Stimulated activated CD8-positive, alpha-beta memory T cell treated with anti-CD3 and anti-CD28 coated beads, Interleukin-4, amount 100 ng/mL, for 1 hour (primary cell): ENCODE measurements at places on chromosomes 2 and 18.

DNA sequence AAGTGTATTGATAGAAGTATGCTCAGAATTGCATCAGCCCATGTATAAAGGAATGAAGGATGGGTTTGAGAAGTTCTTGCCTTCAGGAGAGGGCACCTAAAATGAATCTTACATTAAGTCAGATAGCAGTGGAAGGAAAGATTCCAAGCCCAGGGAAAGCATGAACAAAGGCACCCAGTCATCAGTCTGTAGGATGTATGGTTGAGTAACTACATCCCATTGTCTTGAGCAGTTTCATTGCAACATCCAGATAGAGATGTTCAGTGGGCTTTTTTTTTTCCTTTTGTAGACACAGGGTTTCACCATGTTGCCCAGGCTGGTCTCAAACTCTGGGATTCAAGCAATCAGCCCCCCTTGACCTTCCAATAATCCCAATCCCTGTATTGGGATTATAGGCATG lies 80.7 kb downstream of the ARHGAP28 start:
- DNase-seq: no peak

DNA sequence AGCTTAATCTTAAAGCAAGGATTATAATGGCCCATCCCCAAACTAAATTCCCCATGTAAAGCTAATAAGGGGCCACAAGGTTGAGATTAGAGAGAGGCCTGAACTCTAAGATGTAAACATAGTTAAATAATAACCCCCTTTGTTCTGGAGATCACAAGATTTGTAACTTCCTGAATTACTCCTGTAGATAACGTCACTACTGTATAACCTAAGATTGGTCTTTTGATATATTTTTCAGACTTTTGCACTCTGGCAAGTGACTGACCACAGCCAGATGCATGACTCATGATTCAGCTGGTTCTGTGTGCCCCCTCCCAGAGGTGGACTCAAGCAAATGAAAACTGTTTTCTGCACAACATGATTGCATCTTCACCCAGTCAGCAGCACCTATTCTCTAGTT lies 686.0 kb upstream of the DDX18 start:
- DNase-seq: no peak

- no peak for DNase-seq
Observed at GRCh38 chr2:38713338-38713737, 37.8 kb downstream of the SRSF7 start.

DNA sequence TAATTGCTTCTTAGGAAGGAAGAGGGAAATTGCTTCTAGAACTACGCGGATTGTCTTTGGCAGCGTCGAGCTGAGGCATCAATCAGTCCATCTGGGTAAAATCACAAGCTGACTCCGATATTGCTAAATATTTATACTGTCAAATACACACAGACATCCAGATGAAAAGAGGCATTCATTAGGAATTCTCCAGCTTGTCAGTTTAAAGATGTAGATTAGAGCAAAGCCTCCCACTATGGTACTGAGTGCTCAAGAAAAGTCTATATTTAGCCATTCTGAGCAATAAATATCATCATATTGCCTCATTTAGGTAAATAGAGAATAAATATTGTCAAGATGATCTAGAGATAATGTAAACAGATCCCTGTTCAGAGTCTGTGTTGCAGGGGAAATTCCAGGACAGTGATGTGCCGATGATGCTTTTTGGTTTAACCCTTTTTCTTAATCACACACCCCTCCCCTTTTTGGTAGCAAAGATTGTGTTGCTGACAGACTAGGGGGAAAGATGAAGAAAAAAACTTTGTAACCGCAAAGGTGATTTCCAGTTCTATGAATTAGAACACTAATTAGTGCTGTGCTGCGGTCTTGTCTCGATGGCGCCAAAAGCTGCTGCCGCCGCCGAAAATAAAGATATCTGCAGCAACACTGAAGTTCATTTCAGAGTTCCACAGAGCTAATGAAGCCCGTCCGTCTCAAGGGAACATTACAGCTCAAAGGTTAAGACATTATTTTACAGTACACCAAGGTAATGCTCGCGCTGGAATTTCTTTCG lies 171.8 kb downstream of the PTGR3 start:
- no peak for DNase-seq

GRCh38 chr2:234996069-234996940 lies 44.5 kb downstream of the SH3BP4 start:
- no peak for DNase-seq

- DNase-seq: no peak
Observed at GRCh38 chr2:70516596-70516995, 37.0 kb downstream of the TGFA start.

DNA sequence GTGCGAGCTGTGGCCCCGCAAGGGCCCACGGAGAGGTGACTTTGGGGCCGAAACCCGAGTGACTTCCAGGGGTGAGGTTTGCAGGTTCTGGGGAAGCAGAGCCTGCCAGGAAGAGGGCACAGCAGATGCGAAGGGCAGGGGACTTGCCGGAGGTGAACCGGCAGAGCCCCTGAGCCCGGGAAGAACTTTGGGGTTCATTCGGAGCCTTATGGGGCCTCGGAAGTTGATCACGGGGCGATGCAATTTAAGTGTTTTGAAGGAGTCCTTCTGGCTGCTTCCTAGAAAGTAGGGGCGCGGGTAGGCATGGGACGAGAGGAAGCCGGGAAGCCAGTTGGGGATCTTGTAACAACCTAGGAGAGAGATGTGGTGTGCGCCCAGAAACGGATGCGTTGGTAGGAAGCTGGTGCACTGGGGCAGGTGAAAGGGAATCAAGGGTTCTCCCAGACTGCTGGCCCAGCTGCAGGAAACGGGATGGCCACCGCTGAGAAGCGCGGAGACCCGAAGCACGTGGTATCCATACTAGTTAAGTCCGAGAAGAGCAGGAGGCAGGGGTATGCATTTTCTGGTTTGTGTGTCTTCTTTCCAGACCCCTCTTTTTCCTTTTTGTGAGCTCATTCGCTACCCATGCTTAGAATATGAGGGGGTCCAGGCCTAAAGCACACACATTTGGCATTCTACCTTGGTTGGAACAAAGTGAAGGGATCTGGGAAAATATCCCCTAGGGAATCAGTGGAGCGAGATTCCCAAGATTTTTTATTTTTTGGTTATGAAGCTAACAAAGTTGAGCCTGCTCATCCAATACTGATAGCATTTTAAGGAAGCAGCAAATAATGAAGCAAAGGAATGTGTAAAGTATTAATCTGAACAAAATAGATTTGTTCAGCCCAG lies 758 bp downstream of the SCLY start:
- DNase-seq: no peak

- DNase-seq: no peak
Observed at GRCh38 chr18:74768096-74768495, 170.4 kb downstream of the ZNF407 start.

DNA sequence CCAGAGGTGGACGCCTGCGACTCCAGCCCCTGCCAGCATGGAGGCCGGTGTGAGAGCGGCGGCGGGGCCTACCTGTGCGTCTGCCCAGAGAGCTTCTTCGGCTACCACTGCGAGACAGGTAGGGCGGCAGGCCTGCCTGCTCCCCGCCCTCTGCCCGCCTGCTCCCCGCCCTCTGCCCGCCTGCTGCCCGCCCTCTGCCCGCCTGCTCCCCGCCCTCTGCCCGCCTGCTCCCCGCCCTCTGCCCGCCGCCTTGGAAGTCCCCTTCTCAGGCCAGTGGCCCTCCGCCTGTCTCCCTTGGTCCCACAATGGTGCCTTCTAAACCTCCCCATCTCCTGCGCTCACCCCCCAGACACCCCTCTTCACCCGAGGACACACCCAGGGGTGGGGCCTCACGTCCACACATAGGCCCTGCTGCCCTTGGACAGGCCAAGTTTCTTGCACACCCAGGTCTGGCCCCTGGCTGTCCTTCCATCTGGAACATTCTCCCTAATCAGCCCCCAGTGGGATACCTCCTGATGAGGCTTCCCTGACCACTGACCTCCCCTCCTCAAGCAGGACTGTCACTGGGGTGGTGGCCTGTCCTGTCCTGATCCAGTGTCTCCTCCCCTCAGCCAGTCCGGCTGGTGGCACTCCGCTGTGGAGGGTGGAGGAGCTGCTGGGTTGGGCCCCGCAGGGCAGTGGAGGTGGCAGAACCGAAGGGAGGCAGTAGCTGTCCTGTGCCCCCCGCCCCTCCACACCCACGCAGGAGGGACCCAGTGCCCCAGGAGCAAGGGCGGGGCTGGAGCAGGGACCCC lies 37.9 kb downstream of the MTERF4 start:
- DNase-seq: no peak

GRCh38 chr2:182650704-182651103 lies 65.4 kb upstream of the DNAJC10 start:
- no peak for DNase-seq

- no peak for DNase-seq
Observed at GRCh38 chr2:3565117-3565516, 7.0 kb upstream of the RNASEH1 start.

DNA sequence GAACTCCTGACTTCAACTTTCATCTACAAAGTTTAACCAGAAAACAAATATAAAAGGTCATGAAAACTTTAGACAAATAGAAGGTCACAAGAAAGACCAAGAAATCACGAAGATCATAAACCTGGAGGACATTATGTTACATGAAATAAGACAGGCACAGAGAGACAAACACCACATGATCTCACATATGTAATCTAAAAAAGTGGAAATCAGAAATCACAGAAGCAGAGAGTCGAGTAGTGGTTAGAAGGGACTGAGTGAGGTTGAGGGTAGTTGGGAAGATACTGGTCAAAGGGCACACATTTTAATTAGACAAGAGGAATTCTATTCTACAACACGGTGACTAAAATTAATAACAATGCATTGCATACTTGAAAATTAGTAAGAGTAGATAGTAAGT lies 1.4 kb downstream of the GCFC2 start:
- no peak for DNase-seq

DNA sequence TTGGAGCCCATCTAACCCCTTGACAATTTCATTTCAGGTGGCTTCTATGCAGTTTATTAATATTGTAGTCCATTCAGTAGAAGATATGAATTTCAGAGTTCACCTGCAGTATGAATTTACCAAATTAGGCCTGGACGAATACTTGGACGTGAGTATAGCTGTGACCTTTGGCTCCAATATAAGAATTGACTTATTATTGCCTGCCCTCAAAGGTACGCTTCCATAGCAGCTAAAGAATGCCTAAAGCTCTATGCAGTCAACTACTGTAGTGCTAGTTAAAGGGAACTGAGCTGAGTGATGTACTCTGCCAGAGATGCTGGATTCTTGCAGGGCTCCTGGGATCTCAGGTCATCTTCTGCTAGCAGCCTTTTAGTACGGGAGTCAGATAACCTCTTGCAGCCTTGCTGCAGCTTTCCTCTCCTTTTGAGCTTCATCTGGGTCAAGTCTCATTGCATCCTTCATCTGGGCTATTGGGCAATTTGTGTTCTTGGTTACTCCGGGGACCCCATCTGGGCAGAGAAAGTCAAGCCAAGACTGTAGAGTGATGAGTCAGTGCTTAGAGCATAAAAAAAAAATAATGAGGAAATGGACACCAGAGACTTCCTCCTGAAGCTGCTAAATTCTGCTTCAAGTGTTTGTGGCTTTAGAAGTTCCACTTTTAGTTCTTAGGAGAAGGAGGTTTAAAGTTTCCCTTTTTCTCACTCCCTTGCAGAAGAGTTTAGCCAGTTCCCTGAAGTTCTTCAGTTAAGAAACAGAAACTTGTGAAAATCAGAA lies 105.6 kb downstream of the PRPF40A start:
- DNase-seq: no peak

- DNase-seq: no peak
Observed at GRCh38 chr2:217632043-217632442, 370.8 kb downstream of the TNS1 start.

DNA sequence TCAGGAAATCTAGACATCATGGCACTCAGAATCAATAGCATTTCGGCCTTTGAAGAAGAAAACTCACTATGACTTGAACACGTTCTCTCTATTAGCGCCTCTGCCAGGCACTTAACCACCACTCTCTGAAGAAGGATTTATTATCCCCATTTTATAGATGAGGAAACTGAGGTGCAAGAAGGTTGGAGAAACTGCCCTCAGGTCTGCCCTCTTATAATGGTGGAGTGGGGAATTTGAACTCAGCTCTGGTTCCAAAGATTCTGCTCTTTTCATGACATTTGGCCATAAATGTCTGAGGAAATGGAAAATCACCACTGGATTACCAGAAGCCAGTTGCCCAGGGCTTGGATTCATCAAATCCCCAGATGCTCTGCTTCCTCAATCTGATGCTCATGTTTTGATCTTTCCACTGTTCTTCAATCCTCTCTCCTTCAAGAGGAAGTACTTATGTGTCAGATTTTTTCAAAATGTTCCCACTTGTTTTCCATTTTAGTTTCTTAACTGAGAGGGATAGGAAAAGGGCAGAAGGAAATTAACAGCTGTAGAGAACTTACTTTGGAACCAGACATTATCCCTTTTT lies 68.1 kb downstream of the ANTXR1 start:
- DNase-seq: no peak

DNA sequence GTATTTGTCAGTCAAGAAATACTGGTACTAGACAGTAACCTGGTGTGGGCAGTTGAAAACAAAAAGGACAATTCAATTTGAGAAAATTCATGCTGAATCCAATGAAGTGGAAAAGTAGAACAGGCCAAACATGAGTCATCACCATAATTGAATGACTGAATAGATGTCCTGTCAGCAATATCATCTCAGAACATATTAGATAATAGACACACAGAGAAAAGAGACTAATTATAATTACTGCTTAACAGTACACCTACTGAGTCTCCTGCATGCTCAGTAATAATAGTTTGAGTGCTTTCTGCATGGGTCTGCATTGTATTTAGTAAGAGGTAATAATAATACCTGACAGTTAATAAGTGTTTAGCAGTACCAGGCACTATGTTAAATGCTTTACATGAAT lies 138.6 kb upstream of the ZC3H15 start:
- no peak for DNase-seq

DNA sequence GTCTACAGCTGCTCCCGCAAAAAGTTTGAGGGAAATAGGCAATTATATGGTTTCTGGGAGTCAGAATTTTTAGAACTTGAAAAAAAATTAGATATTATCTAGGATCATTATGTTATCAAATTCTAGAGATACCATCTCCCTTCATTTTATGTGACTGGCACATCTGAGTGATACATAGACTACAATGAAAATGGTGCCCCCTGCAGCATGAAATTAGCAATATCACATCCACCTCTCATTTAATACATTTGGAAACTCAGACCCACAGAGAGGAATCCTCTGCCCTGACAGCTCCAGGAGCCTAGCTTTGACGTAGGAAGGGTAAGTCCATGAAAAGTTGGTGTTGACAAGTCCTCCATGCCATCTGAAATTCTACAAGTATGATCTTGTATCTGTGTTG lies 381.6 kb downstream of the SUCLG1 start:
- no peak for DNase-seq

DNA sequence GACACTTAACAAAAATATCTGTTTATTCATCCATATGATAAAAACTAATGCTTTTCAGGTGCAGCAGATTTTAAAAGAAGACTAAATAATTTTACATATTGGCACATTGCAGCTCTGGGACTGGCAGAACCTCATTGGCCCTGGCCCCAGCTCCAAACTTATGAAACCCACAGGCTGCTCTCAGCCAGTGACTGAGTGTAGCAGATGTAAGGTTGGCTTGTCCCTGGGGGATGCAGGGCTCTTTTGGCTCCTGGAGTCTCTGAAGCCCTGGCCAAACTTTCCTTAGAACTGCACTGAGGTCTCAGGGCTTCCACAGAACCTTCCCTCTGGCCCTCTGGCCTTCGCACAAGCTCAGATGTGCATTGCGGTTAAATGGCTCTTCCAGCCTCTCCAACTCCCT lies 725.0 kb upstream of the SOX11 start:
- no peak for DNase-seq

- no peak for DNase-seq
Observed at GRCh38 chr2:195579776-195580555, 77.1 kb upstream of the SLC39A10 start.
